ENCODE measurements at places on chromosomes 5 and 9.

GRCh38 chr9:98929895-98930341, 13.8 kb upstream of the COL15A1 start:
- DNase-seq = no peak

GRCh38 chr5:142301540-142301939, 23.3 kb downstream of the SPRY4 start:
- no peak for DNase-seq

DNA sequence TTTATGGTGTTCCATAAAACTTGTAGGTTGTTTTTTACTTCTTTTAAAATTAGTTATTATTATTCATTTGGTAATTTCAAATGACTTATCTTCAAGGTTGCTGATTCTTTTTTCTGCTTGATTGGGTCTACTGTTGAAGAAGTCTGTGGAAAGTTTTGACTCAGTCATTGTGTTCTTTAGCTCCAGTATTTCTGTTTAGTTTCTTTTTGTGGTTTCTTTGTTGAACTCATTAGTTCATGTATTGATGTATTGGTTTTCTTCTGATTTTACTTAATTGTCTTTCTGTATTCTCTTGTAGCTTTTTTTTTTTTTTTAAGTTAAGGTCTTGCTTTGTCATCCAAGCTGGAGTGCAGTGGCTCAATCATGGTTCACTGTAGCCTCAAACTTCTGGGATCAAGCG, 345.4 kb upstream of the MEF2C start:
- no peak for DNase-seq

DNA sequence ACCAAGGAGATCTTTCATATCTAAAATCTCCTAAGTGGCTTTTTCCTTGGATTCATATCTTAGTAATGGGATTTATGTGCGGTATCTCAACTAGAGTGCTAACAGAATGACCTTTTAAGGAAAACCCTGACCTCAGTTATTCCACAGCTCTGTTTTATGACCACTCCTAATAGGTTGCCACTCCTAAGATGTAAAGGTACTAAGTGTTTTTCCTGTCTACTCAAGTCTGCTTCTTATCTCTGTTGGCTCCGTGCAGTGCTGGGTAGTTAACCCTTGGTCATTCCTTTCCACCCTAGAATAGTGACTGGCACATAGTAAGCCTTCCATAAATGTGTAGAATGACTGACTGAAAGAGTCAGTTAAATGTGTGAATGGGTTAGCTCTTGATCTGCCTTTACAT, 161.4 kb downstream of the DOCK2 start:
- DNase-seq = no peak

GRCh38 chr9:71663931-71664459, 104.3 kb downstream of the CEMIP2 start:
- DNase-seq = no peak

- no peak for DNase-seq
Measured at GRCh38 chr5:83450967-83451248, 20.6 kb upstream of the VCAN start.

DNA sequence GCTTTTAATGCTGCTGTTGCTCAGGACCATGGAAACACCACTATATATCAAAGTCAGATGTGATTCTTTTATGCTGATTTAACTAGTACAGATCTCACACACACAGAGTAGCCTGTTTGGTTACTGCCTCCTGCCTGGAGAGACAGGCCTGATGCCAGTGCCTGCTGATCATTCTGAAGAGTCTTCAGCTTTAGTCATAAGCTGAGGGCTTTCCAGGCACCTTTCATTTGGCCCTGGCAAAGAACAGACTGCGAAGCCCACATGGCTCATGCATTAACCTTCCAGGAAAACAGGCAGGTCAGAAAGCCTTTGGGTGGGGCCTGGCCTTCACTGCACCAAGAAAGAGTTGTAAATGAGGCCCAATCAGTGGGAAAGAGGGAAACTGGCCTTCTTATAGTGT, 144.7 kb downstream of the SAXO1 start:
- no peak for DNase-seq

GRCh38 chr9:109811876-109812275, 31.9 kb downstream of the PALM2AKAP2 start:
- DNase-seq = no peak

GRCh38 chr9:100515578-100516494, 42.9 kb downstream of the TMEFF1 start:
- DNase-seq = no peak

- no peak for DNase-seq
Measured at GRCh38 chr9:131984564-131984963, 95.1 kb downstream of the MED27 start.

DNA sequence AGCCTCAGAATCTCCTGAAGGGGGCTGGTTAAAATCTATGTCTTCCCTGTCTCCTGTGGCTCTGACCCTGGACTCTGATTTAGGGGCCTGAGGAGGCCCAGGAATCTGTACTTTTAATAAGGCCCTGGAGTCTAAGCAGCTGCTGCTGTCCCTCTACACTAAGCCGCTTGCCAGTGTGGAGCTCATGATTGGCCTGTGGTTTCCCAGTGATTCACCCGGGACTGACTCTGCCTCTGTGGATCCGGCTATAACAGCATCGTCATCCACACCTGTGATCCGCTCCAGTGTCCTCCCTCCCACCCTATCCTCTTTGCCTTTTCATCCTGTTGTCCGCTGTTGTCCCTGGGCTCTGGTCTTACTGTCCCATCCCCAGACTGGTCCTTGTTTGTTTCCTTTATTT, 3.7 kb downstream of the SLC31A2 start:
- no peak for DNase-seq

- DNase-seq = peak; percentile 28
Measured at GRCh38 chr5:131265311-131265803, 1.5 kb downstream of the CDC42SE2 start.

DNA sequence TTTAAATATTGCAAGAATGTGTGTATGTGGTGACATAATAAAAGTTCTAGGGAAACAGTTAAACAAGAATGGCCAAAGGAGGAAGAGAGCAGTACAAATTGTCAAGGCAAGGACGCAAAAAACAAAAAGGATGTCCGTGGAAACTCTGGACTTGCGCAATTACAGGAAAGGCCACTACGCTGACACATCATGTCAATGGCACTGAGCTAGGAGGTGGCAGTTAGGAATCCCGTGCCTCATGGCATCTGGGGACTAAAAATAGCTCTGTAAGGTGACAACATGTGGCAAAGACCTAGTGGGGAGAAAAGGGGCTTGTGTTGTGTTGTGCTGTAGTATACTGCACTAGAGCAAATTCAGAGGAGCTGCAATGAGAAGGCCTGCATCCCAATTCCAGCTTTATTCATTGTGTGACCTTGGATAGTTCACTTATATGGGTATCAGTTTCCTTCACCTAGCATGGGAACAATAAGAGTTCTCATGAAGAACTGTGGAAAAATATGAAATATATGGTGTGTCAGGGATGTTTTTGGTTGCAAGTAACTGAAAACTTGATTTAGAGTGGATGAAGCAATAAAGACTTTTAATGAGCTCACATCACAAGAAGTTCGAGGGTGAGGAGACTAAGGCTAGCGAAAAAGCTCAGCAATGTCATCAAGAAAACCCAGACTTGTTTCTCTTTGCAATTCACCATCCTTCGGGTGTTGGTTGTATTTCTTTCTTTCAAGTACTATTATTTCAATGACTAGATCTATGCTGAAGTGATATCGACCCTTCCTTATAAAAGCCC, 124.1 kb upstream of the STC2 start:
- DNase-seq = no peak

DNA sequence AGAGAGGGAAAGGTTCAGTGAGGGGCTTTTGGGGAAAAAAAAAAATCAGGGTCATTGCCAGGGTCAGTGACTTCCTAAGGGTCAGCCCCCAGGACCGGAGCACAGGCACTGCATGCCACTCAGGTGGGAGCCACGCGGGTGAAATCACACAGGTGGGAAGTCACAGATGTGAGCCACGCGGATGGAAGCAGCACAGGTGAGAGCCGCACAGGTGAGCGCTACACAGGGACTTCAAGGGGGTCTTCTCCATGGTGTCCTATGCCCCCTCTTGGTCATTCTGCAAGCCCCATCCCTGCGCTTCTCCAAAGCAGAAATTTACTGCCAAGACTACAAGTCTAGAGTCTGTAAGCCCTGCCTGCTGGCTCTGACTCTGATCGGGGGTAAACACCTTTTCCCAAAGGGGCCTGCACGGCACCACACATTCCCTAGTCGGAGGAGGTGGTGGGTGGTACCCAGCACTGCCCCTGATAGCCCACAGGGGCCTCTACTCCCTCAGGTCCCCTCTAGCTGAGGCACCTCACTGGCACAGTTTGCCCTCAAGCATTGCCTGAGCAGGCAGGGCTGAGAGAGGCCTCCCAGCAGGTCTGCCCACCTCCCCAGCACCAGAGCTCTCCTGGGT, 18.3 kb upstream of the OBP2B start:
- DNase-seq = no peak

- DNase-seq = no peak
Measured at GRCh38 chr5:96256795-96257470, 176.1 kb downstream of the PCSK1 start.

DNA sequence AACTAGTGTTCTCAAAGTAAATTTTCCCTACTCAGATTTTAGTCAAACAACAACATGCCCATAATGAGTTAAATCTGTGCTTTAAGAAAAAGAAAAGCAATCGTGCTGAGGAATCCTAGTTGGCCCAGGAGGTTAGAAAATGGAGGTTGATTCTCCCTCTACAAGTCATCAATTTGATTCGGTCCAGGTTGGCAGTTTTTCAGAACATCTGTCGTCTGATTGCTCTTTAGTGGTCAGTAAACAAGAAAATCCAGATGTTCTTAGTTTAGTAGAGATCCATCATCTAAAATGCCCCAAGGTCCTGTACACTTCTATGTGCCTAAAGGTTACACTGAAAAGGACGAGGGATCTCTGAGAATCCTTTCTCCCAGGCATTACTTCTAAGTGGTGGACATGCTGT, 659.2 kb downstream of the MTRR start:
- DNase-seq = no peak
